AG04450 (cell line): ENCODE measurements at places on chromosomes 2 and 18.

DNA sequence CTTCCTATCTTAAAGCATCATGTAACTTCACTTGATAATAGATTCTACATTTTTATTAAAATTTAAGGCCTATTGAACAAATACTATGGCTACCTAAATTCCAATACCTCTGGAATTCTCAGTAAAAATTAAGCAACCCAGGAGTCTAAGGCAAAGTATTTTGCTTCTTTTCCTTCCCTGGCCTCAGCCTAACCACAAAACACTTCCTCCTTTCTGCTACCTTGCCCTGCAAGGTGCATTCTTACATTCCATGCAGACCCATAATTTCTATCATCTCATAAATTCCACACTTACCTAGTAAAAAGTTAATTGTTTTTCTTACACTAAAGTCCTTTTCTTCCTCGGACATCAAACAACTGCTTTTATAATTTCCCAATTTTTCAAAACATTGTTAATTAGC lies 3.7 kb downstream of the MBOAT2 start:
- no peak for DNase-seq

GRCh38 chr2:120221616-120222015 lies 1.6 kb downstream of the TMEM185B start:
- no peak for DNase-seq

DNA sequence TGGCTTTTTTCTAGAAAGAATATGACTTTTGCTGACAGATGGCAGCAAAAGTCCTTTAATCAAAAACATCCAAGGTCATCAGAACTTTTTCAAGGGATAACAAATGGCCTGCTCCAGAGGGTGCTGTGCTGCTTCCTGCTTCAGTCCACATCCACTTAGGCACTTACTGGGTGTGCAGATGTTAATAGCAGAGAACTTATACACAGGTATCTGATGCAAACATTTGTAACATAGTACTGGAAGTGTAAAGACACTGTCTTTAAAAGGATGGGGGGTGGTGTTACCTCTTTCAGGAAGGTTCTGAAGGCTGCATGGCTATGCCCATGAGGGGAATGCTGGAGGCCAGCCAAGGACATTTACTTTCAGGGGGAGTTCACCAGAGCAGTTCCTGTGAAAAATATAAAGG lies 5.5 kb downstream of the HOXD8 start:
- no peak for DNase-seq

GRCh38 chr2:61905372-61906185 lies at the start of gene COMMD1:
TSS of gene COMMD1 (plus strand) at chr2:61905674. CDS start at chr2:61905679, 5 bp downstream.
- DNase-seq, result no peak

DNA sequence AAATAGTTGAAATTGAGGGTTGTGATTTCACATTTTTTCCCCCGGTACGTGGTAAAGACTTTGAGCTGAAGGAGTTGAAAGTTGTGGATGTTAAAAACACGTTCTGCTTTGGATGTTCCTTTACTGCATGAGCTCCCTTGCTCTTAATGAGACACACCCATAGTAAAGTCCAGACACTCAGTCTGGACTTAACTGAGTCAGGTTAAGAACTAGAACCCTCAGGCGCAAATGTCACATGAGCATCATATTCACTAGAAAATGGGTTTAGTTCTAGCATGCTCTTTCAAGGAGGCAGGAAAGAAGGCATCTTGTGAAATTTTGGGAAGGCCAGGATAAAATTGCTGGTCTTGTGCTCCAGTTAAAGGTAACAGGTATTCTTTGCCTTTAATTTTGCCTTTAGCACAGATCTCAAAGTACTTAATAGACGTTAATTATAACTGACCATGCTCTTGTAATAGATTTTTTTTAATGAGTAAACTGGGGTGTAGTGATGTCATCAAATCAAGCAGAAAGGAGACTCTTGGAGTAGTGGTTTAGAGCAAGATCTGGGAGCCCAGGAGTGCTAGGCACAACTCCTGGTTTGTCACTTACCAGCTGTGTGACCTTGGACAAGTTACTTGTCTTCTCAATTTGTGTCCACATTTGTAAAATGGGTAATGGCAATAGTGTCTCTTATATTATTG lies 20.6 kb downstream of the ITGA6 start:
- no peak for DNase-seq

DNA sequence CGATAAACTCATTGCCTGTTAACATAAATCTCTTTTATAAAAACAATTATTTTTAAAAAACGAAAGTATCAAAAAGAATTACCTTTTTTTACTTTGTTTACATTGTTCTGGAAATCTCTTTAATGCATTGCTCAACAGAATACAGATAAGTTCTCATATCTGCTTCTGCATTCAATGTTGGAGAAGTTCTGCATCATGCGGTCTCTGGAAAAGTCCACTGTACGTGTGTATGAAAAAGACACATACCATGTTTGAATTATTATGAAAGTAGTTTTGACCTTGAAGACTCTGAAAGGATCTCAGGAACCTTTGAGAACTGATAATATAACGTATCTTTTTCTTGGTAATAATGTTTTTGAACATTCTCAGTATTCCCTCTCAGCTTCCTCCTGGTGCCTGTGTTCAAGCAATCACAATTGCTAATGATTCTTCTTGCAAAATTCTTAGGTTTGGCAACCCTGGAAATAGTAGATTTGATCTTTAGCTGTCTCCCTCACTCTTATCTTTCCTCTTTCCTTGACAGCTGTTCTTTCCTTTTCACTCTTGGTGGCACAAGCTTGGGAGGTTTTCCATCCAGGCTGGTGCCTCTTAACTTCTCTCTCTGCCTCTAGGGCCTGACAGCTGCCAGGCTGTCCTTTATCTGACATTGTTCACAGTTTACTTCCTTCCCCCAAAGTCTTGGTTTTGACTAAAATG lies 12.4 kb upstream of the IL1R1 start:
- DNase-seq, result no peak

GRCh38 chr2:129699781-129700573 lies 279.5 kb upstream of the RAB6C start:
- DNase-seq, result no peak

DNA sequence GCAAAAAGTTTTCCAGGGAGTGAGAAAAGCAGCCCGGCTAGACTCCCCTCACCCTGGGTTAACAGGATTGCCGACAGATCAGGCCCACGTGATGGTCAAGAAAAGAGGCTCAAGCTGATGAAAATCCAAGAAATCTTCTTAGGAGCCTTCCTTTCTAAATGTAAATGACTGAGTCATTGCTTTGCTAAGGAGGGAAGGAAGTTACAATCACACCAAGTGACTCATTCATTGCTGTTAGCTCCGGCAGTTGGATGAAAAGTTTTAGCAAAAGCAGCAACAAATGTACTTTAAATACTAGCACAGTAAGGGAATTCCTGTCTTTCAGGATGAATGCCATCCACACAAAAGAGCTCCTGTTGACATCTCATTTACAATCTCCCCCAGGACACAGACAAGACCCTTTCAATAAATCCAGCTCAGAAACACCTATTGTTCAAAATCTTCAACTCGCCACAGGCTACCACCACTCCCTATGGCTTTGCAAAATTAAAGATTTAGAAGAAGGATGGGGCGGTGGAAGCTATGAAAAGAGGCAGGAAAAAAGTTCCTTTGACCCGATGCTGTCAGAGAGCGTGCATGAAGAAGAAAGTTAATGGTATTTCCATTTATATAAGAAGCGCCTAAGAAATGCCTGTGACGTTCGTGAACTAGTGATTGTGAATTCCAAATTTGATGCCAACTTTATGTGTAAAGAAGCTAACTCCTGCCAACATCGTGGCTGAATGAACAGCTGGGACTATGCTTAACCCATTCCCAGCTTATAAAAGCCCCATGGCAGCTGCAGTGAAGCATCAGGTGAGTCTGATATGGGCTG lies 153.7 kb downstream of the TGIF1 start:
- peak; percentile 91 for DNase-seq

- peak; percentile 50 for DNase-seq
Measured at GRCh38 chr2:191166111-191166755, 15.4 kb upstream of the STAT4 start.

DNA sequence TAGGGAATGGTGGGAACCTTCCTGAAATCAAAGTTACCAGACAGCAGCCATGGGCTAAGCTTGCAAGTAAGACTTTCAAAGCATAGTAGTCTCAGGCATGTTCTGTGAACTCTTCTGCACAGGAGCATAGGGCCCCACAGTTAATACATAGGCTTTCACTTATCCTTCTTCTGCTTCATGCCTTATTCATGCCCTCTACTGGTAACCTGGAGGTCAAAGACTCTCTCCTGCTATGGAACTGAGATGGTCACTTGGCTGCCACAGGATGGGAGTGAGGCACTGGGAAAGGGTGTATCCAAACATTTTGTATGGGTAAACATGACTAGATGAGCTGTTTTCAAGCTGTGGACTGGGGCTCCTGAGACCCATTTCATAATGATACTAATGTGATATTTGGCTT lies 49.1 kb upstream of the ZNF638 start:
- no peak for DNase-seq

- DNase-seq, result no peak
Measured at GRCh38 chr18:59050661-59051057, 89.0 kb upstream of the SEC11C start.

DNA sequence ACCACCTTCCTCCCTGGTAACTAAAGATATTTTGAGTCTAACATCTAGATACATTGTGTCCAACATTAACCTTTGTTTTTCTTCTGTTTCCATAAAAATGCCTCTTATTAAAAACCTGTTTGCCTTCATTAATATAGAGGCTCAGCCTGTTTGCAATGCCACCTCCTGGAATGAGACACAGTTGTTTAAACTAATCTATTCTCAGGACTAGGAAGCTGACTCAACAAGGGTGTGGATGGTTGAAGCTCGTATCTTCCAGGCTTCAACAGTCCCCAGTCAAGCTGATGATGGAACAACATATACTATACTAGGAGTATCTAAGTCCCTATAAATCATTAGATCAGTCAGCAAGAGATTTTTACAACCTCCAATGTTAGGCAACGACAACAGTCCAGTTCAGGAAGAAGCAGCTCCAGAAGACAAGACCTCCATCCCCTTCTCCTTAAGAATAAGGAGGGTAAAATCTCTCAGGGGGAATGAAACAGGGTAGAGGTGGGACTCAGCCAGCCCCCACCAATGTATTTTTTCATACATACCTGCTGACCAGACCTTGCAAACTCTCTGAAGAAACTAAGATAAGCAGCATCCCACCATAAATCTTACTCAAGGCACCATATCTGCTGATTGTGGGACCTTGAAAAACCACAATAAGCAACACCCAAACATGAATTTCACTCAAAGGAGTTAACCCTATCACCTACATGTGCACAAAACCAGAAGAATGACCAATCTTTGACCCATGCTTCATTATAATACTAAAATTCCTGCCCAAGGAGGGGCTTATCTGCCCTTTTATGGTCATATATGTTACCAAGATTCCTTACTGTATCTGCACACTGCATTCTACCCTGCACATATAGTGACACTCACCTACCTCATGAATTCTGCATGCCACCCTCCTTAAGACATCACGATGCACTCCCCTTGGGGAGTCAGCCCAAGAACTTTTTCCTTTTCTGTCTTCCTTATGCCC lies 21.4 kb downstream of the ZNF24 start:
- DNase-seq, result no peak

DNA sequence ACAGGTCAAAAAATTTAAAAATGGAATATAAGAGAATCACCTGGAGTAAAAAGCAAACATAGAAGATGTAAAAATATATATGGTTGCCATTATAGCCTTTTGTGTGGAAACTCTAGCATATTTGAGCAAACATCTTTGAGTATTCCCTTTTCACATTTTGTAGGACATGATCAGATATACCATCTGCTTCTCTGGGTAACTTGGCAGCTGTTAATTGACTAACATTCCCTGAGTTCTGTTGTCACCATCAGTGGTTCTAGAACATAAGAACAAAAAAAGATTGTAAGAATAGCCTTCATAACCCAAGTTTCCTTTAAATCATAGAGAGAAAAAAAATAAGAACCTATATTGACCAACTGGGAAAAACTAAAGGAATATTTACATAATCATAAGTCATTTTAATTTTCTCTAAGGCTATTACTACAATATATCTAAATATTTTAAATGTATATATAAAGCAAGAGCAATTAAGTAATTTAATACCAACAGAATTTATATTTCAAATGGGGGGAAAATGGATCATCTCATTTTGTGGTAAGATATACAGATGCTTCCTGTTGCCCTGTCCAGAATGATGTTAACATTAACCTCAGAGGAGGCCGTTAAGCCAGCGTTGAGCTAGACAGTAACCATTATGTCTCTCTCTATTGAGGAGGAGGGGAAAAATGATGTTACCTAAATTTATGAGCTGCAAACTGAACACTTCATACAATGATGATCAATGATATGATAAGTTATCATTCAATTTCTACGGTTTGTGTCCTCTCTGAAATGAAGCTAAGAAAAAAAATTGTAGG lies 9.8 kb upstream of the INO80D start:
- DNase-seq, result no peak

GRCh38 chr2:121248766-121249343 lies 36.1 kb downstream of the TFCP2L1 start:
- no peak for DNase-seq

DNA sequence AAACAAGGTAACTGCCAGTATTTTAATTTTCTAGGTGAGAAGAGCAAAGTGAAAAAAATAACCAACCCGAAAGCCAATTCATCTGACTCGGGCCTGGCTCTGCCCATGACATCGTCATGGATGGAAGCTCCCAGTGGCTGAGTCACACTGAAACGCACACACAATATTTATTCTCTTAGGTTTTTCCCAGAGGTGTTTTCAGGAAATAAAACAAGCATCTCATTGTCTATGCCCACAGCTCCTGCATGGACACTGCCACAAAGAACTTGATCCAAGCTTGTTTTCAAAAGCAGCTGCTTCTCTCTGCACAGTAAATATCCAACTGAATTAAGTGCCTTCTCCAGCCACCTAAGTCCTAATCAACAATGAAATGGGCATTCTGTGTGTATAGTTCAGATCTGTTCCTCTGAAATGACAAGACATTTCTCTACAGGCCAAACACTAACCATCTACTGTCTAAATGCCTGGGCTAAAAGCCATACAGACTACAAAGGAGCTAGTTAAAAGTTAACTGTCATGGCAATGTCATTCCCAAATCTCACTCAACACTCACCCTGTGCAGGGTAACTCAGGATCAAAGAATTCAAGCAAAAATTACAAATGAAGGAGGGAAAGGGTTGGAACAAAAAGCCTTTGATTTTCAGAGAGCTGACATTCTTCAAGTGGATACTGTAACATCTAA lies 62.9 kb downstream of the RPL31 start:
- no peak for DNase-seq

GRCh38 chr18:3294435-3295080 lies 32.6 kb downstream of the MYL12B start:
- no peak for DNase-seq

DNA sequence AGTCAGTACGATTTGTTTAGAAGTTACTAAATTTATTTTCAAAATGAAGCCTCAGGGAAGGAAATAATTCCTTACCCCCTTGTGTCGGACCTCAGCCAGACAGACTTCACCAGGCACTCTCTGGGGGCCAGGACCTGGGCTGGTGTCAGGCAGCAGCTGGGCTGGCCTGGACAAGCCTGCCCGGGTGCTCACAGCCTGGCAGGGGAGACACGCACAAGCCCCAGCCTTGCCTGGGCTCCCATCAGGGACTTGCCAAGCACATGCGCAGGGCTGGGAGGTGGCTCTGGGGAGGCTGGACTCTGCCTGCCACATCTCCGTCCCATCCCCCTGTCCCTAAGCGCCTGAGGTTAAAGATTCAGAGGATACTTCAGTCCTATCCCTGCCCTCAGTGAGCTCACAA lies 56.8 kb upstream of the HS6ST1 start:
- DNase-seq, result no peak

- DNase-seq, result no peak
Measured at GRCh38 chr2:231679908-231680284, 28.4 kb upstream of the PTMA start.

- no peak for DNase-seq
Measured at GRCh38 chr2:64128943-64129391, 15.3 kb downstream of the PELI1 start.
